ENCODE measurements at places on chromosomes 3 and 15.

DNA sequence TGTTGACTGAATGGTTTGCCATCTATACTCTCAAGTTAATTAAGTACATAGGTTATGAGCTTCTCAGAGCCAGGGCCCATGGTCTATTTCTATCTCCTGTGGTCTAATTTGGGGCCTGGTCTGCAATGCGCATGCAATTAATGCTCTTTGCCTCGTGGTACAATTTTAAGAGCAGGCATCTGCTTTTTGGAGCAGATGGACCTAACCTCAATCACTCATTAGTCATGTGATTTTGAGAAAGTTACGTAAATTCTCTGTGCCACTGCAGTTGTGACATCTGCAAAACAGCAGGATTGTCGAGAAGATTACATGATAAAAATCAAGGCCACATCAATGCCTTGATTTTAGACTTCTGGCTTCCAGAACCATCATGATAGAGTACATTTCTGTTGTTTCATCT, 543.7 kb upstream of the ADAMTS9 start:
- no peak for DNase-seq

DNA sequence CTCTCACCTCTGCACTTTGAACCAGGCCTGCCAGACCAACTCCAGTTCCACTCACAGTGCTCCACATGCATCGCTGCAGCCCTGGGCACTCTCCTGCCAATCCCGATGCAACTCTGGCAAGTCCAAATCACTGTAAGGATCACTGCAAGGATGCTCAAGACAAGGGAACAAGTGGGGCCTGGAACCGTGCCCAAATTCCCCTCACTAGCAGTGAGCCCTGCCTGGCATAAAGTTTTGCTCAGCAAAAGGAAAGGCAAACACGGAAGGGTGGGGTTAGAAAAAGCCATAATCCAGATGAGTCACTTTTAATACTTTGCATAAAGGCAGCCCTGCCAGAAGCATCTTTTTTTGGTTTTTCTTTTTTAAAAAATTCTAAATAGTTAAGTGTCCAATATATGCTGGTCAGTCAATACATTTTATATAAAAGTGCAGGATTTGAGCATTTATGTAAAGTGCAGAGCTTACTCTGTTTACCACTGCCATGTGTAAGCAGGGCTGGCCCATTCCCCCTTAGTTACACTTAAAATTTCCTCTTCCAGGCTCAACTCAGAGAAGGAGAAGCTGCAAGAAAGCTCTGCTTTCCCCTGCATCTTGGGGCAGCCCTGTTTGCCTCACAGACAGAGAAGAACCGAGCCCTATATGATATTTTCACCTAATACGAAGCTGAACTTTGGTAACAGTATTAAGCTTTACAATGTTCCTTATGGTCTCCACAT, 102.2 kb downstream of the CD47 start:
- DNase-seq = peak; percentile 53

DNA sequence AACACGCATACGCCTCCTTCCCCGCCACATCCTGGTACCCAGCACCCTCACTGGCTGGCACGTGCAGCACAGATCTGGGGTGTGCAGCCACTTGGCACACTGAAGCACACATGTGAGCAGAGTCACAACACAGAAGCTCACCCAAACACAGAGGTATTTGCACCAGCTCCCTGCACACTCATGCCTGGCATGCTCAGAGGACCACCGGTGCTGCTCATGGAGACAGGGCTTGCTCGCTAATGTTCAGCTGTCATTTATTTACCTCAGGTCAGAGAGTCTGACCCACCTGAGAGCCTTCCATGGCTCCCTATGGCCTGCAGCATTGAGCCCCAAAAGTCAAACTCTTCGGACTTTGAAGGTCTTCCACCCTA, 70.4 kb downstream of the ADAMTS7 start:
- no peak for DNase-seq

- no peak for DNase-seq
Measured at GRCh38 chr3:113094337-113095221, 103.8 kb downstream of the GTPBP8 start.

DNA sequence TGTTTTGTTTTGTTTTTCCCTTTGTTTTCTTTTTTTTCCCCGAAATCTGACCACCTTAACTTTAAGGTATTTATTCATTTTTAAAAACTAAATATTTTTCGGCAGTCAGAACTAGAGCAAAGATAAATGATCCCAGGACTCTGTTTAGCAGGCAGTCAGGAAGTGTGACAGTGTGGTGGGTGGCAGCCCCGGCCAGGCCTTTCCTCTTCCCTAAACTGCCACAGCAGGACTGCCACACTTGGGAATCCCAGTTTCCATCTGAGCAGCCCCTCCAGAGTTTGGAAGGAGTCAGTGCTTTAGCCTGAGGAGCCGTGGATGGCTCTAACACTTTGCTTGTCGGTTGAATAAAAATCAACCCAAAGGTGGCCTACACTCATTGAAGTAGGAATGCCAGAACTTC, 6.9 kb downstream of the CCRL2 start:
- DNase-seq = no peak

- no peak for DNase-seq
Measured at GRCh38 chr3:85474241-85474640, 515.5 kb downstream of the CADM2 start.

- DNase-seq = no peak
Measured at GRCh38 chr3:197024881-197025735, 4.5 kb downstream of the MELTF start.

DNA sequence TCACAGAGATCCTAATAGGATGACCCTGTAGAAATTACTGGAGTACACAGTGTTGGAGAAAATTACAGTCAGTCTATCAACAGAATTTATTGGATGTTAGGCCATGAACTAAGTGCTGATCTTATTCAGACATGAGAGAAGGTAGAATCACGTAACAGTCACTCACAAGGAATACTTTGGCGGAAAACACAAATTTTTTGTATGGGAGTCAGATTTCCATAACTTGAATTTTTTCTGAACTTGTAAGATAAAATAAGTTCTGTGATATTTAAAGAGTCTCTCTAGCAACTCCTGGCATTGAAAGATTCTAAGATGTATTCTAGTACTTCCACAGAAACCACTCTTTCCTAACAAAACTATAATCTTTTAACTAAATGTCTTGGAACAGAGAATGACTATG, 178.8 kb upstream of the MME start:
- no peak for DNase-seq

DNA sequence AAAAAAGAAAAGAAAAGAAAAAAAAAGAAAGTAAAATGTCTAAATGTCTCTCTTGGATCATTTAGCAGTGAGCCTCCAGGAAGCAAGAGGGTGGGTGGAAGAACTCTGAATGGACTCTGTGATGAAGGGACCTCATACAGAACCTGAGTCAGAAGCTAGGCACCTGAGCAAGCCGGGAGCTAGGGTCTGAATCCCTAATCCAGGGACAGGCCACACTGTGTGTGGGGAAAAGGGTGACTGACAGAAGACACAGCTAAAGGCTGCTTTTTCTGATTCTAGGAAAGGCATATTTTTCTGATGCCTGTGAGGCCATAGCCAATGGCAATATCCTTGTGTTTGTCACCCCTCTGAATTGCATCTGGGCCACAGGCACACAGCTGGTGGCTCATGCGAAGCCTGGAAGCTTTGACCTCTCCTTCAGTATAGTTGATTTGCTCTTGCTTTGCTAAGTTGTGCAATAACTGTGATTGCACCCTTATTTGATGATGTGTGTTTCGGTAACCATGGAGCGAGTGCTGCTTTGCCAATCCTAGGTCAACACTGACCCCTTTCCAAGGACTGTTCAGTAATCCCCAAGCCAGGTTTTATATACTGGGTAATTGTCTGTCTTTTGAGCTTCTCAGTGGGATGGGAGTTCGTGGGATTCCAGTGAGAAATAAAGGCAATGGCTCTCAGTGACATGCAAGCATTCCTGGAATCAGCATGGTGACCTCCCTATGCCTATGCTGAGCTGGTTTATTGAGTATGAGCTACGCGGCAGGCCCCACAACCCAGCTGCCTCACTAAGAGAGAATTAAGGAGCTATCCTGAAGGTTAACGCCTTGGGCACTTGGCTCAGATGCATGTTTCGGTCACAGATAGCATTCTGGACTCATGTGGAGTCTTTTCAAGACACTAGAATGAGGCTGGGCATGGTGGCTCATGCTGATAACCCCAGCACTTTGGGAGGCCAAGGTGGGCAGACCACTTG, 49.0 kb upstream of the OSBPL11 start:
- no peak for DNase-seq

DNA sequence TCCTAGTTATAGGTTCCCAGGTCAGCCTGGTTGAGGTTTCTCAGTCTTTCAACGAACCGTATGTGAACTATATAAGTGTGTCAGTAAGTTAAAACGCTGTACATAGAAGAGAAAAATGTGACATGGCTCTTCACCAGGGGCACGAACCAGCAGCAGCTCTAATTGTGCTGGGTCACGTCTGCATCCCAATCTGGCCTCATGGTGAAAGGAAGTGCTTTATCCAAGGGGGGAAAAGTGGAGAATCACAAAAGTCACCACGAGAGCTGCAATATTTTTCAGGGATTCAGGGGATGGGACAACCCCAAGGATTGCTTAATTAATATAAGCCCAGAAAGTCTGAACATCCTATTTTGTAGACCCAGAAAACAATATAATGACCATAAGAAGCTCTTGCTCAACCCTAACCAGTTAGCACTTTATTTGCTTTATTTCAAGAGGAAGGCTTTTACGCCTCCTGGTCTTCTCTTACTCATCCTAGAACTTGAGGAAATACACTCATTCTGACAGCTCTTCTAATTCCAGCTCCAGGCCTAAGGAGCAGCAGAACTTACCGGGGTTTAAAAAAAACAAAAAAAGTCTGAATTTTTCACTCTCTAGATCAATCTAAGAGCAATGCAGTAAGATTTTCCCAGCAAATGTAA, 16.5 kb downstream of the ANXA2 start:
- DNase-seq = no peak

DNA sequence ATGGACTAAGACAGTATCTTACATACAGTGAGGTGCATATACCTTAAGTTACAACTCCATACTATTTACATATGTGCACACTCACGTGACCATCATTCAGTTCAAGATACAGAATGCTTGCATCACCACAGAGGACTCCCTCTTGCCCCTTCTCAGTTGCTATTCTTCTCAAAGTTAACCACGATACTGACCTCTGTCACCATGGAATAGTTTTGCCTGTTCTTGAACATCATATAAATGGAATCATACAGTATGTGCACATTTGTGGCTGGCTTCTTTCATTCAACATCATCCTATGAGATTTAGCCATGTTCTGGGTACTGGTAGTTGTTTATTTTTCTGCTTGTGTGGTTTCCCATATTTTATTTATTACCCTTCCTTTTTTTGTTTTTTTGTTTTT, 10.4 kb upstream of the ZSCAN2 start:
- DNase-seq = no peak

DNA sequence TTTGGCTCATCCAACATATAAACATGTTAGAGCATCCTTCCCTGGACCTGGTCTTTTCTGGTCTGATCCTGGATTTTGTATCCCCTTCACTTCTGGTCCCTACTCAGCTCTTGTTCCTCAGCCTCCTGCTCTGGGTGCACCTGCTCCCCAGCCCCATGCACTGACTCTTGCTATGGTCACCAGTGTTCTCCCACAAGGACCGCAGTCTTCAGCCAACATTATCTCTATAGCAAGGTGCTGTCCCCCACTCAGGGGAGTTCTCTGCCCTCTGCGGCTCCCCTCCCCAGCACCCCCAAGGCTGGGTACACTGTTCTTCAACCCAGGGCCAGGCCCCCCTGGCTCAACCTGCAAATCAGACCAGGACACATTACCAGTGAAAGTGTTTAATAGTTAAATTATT, 80.2 kb downstream of the SEC22A start:
- no peak for DNase-seq

- no peak for DNase-seq
Measured at GRCh38 chr3:149214702-149215101, 6.9 kb downstream of the CP start.

- no peak for DNase-seq
Measured at GRCh38 chr15:24919446-24919845, 35.3 kb upstream of the SNRPN start.

- no peak for DNase-seq
Measured at GRCh38 chr15:76533060-76533820, 196.7 kb downstream of the ISL2 start.

DNA sequence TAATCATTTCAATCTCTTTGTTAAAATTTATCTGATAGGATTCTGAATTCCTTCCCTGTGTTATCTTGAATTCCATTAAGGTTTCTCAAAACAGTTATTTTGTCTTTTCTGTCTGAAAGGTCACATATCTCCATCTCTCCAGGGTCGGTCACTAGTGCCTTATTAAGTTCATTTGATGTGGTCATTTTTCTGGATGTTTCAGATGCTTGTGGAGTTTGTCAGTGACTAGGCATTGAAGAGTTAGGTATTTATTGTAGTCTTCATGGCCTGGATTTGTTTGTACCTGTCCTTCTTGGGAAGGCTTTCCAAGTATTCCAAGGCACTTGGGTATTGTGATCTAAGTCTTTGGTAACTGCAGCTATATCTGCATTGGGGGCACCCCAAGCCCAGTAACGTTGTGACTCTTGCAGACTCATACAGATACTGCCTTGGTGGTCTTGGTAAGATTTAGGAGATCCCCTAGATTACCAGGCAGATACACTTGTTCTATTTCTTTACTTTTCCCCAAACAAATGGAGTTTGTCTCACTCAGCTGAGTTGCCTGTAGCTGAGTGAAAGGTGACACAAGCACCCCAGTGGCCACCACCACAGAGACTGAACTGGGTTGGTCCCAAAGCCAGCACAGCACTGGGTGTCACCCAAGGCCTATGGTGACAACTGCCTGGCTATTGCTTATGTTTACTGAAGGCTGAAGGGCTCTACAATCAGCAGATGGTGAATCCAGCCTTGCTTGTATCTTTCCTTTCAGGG, 18.9 kb upstream of the SLC27A2 start:
- DNase-seq = no peak

- peak; percentile 11 for DNase-seq
Measured at GRCh38 chr3:146640955-146641867, 36.1 kb upstream of the PLSCR5 start.

DNA sequence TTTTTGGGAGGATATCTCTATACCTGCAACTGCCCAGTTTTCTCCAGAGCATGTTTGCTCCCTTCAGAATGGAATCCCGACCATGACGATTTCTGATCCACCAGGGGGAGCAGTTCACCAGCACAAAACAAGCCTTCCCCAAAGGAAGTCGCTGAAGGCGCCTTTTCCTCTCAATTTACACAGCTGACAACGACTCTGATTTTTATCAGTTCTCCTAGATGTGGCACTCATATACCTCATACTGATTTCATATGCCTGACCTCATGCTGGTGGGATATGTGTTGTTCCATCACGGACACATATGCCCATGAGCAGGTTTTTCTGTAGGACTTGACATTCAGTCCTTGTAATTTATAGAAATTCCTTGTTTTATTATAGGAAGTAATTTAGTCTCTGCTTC, 1028.2 kb downstream of the MCTP2 start:
- DNase-seq = peak; percentile 43

GRCh38 chr15:79675982-79676381, 220.8 kb downstream of the MTHFS start:
- no peak for DNase-seq

GRCh38 chr3:110940055-110940454, 131.6 kb upstream of the NECTIN3 start:
- DNase-seq = no peak

- DNase-seq = no peak
Measured at GRCh38 chr3:26960382-26960781, 337.8 kb downstream of the LRRC3B start.

GRCh38 chr3:40243056-40243455, 66.5 kb upstream of the EIF1B start:
- no peak for DNase-seq

GRCh38 chr3:169811631-169812331, 889 bp upstream of the LRRIQ4 start:
- DNase-seq = no peak

- no peak for DNase-seq
Measured at GRCh38 chr15:41746802-41747201, 27.5 kb upstream of the MAPKBP1 start.

- DNase-seq = no peak
Measured at GRCh38 chr3:16503191-16503776, 10.2 kb downstream of the RFTN1 start.
